Activated CD4-positive, alpha-beta T cell treated with anti-CD3 and anti-CD28 coated beads, Interleukin-10, Interleukin-2, amounts not matched to agents 100 ng/mL and 50 ng/mL, durations not matched to agents 16 hours and 8 hours (primary cell): ENCODE measurements at places on chromosomes 6 and 20.

GRCh38 chr20:47531458-47531857, 29.8 kb downstream of the NCOA3 start:
- no peak for DNase-seq

- DNase-seq: no peak
Observed at GRCh38 chr6:143233554-143234285, 173.0 kb downstream of the AIG1 start.

DNA sequence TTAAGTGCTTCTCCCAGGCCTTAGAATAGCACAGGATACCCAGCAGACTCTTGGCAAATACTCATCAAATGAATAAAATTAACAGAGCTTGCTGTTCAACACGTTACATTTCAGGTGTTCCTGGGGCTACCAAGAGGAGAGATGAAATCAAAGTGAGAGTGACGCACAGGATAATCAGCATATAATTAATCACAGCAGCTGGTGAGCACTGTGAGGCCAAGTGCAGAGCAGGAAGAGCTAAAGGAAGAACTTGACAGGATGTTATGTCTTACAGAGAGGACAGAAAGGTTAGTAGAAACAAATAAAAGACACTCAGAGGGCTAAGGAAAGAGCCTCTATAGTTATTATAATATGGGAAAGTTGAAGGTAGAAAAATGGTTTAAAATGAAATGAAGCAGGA, 8.8 kb downstream of the PPIL1 start:
- no peak for DNase-seq

- DNase-seq: no peak
Observed at GRCh38 chr20:56987986-56988385, 278.5 kb downstream of the BMP7 start.

DNA sequence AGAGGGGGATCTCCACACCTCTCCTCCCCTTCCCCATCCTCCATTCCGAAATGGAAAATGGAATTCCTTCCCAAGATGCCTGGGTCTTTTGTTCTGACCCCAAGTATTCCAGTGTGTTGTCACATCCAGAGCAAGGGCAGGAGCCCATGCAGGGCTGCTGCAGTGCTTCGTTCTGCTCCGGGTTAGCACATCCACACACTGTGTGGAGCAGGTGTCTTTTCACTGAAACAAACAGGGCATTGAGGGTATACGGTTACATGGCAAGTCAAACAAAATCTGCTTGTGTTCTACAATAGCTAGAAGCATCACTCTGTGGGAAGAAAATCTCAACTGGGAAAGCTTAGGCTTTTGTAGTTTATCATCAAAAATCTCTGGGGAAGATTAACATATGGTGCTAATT, 56.9 kb downstream of the LYRM2 start:
- DNase-seq: no peak

GRCh38 chr20:2507875-2508630, 662 bp downstream of the ZNF343 start:
- no peak for DNase-seq

DNA sequence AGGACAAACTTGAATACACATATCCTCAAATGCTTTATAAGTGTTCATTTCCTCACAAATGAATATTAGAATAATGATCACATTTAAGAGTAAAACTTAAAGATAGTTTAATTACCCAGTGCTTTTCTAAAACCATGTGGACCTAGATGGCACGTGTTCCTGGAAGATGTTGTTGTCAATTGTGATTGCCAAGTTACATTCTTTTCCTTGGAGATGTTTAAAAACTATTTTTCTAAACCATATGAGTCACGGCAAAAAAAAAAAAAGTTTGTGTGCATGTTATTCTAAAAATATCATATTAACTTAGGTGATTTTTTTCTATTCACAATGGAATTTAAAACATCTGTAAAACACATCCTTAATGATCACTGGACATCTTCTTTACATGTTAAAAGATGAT, 51.1 kb downstream of the RCAN2 start:
- no peak for DNase-seq

DNA sequence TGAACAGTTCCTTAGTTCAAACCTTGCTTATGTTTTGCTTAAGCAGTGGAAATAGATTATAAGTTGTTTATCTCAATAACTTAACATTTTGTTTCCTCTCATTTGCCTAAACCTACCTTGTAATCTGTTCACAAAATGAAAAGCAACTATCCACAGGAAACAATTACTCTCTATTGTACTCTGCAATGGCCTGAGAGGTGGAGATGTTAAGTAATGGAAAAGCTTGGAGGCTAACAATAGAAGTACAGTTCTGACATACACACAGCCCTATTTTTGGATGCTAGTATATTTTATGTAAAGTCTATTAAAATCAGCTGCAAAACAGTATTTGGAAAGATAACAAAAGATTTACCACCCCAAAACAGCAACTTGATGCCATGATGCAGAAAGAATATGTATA, 82.1 kb downstream of the TINAG start:
- no peak for DNase-seq

GRCh38 chr6:89387516-89388201, 24.4 kb downstream of the RRAGD start:
- no peak for DNase-seq

DNA sequence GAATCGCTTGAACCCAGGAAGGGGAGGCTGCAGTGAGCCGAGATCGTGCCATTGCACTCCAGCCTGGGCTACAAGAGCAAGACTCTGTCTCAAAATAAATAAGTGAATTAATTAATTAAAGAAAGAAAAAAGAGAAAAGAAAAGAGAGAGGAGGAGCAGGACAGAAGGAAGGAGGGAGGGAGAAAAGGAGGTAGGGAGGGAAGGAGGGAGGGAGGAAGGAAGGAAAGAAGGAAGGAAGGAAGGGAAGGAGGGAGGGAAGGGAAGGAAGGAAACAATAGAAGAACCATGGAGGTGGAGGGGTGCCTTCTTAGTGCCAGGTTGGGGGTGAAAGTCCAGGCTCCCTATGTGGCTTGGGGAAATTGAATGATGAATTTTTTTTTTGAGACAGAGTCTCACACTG, 6.5 kb upstream of the AHCY start:
- no peak for DNase-seq

- no peak for DNase-seq
Observed at GRCh38 chr20:60490217-60491050, 532.2 kb downstream of the CDH26 start.

DNA sequence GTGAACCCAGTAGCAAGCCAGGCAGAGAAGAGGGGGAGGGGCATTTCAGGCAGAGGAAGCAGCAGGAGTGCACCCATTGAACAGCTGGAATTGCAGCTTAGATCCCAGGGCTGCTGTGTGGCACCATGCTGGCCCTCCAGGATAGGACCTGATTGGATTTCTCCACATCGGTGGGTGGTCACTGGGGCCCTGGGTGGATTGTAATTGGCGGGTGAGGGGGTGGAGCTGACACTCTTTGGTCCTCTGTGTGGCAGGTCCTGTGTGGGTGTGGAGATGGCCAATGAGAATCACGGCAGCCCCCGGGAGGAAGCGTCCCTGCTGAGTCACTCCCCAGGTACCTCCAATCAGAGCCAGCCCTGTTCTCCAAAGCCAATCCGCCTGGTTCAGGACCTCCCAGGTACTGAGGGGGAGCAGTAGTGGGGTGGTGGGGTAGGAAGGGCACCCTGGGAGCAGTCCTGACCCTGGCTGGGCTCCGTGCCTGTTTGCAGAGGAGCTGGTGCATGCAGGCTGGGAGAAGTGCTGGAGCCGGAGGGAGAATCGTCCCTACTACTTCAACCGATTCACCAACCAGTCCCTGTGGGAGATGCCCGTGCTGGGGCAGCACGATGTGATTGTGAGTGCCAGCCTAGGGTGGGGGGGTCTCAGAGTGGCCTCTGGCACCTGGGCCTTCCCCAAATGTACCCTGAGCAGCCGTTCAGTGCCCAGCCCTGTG, 4.4 kb downstream of the PCIF1 start:
- DNase-seq: no peak

DNA sequence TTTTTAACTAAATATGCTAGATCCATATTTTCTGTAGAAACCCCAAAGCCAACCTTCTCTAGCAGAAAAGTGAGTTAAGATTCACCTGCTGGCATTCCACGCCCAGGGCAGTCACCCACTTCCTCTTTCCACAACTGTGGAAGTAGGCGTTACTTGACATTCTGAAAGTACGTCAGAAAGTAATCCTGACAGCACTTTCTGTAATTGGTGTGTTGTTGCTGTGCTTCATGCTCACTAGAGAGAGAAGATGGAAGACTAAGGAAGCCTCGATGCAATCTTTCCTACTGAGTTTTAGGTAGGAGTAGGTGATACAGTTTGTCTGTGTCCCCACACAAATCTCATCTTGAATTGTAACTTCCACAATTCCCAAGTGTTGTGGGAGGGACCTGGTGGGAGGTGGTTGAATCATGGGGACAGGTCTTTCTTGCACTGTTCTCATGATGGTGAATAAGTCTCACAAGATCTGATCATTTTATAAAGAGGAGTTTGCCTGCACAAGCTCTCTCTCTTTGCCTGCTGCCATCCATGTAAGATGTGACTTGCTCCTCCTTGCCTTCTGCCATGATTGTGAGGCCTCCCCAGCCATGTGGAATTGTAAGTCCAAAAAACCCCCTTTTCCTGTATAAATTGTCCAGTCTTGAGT, 101.1 kb downstream of the MAP3K7 start:
- DNase-seq: no peak
